ENCODE measurements at places on chromosomes 4 and X.

DNA sequence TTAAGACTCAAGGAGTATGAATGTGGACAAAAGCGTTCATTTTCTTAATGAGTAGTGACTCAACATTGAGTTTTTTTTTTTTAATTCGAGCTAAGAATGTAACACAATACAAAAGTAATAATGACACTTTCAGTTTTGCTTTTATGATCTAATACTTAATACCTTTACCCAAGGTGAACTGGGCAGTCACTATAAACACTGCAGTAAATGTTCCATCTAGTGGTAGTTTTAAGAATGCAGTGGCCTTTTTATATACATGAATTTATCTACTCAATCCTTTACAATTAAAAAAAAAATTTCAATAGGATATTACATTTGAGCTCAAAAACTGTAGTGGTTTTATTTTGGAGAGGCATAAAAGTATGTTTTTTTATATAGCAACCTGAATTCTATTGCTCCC lies 33.9 kb downstream of the PDK3 start:
- DNase-seq: no peak

DNA sequence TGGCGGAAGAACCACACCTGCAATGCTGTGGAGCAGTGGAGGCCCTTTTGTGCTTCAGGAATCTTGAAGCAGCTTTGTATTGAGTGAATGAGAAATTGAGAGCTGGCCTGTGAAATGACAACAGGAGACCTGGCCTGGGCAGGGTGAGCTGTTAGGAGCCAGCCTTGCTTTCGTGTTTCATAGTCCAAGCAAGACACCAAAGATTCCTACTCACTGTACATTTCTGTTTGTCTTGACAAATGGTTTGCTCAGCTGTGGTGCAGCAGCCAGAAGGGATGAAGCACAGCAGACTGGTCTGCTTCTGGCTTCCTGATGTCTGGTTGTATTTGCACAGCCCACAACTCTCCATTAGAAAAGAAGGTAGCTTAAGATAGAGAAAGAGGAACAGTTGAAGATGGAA lies 96.5 kb downstream of the GATB start:
- DNase-seq: no peak

DNA sequence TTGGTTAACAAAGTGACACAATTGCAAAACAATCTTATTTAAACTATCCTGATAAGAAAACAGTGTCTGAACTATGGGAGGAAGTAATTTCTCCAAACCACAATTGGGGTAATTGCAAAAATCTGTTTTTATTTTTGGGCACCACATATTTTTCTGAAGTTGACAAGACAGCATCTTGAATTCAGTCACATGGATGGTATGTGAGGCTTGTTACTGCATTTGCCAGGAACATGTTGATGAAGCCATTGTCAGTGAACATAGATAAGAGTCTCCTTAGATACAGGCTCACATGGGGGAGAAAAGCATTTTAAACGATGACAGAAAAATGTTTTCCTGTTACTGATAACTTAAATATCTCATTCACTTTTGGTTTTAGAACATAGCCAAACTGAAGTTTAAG lies 5.5 kb upstream of the USP53 start:
- DNase-seq: no peak

GRCh38 chr4:80610199-80610598 lies 274.7 kb downstream of the CFAP299 start:
- DNase-seq: no peak

GRCh38 chr4:79632114-79632513 lies 224.1 kb upstream of the GK2 start:
- DNase-seq: no peak

- no peak for DNase-seq
Measured at GRCh38 chr4:39908284-39908683, 69.4 kb downstream of the PDS5A start.

DNA sequence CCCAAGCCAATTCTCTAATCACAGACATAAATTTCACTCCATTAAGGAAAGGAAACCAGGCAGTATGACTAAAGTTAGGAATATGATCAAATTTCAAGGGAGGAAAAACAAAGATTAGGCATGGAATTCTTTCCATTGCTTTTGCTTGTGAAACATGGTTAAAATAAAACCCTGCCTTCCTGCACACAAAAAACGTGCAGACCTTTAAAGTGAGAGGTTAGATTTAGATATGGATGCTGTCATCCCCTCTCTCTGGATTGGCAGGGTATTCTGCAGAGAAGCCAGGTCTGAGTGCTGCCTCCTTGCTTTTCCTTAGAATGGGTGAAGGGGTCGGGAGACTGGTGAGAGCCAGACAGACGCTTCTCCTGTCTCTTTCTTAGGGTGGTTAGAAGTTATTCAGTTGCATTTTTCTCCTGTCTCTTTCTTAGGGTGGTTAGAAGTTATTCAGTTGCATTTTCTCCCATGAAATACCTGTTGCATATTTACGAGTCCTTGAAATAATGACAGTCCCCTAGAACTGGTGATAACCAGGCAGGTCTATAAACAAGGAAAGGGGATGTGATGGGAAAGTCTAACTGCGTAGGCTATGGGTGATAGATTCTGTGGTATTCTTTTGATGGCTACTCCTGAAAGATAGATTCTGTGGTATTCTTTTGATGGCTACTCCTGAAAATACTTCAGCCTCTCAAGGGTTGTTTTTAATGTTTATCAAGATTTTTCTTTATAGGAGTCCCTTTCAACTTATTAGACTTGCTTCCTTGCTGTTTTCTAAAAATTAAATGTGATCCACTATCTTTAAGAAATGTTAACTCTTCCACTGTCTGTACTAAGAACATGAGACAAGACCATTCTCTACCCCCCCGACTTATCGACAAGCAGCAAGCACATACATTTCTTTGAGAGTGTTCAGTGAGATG lies 163.6 kb downstream of the SPRY1 start:
- no peak for DNase-seq

- DNase-seq: no peak
Measured at GRCh38 chr4:7587433-7588405, 153.0 kb upstream of the PSAPL1 start.

DNA sequence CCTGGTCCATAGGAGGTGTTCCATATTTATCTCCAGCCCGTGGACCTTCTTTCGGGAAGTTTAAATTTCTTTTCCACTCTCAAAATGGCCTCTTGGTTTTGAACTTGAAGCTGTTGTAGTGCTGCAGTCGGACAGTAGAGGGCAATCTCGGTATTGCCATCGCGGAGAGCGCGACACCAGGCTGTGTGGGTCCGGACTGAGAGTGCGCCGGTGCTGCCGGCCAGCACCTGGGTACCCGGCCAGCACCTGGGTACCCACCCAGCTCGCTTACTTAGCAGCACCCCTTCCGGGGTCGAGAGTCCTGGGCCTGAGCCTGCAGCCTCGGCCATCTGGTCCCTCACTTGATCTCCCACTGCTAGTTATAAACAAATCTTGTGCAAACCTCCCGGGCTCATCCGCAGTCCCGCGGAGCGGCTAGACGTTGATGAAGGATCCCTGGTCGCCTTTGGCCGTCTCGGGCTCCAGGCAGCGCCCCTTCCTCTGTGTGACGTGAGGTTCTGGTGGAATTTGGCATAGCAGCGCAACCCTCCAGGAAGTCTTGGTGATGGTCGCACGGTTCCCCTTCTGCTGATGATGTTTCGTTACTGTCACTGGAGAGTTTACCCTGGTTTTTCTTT lies 18.0 kb downstream of the FAM9A start:
- DNase-seq: peak; percentile 15

GRCh38 chrX:114584375-114584943 lies 573 bp downstream of the HTR2C start:
- no peak for DNase-seq

DNA sequence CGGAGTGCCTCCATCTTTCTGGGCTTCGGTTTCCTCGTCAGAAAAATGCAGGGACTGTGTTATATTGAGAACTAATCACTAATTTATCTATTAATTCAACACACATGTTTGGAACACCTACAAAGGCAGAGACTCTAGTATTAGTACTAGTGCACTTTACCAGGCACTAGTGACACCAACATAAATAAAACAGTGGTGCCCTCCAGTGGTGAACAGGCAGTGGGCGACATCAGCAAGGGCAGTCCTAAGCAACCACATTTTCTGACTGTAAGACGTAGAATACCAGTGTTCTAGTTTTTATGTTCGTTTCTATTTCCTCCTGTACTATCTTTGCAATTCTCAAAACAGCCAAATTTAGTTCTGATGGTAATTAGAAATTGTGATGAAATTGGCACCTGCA lies 69.1 kb upstream of the UCP1 start:
- DNase-seq: no peak

DNA sequence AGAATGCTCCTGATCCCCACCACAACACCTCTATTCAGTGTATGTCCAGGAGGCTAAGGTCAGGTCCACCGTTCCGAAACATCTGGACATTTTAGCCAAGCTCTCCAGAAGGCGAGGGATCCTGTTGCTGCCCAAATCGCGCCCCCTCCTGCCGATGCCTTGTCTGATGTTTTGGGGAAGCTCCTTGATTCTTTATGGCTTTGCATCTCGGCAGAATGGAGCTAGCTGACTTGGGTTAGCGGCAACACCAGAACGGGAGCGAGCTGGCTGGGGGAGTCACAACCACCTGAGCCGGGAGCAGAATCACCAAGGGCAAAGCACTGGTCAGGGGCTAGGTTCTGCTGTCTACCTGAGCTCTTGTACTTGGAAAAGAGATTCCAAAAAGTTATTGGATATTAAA lies 6.6 kb upstream of the POU3F4 start:
- no peak for DNase-seq

- no peak for DNase-seq
Measured at GRCh38 chrX:4935401-4935800, 1222.0 kb upstream of the PRKX start.

DNA sequence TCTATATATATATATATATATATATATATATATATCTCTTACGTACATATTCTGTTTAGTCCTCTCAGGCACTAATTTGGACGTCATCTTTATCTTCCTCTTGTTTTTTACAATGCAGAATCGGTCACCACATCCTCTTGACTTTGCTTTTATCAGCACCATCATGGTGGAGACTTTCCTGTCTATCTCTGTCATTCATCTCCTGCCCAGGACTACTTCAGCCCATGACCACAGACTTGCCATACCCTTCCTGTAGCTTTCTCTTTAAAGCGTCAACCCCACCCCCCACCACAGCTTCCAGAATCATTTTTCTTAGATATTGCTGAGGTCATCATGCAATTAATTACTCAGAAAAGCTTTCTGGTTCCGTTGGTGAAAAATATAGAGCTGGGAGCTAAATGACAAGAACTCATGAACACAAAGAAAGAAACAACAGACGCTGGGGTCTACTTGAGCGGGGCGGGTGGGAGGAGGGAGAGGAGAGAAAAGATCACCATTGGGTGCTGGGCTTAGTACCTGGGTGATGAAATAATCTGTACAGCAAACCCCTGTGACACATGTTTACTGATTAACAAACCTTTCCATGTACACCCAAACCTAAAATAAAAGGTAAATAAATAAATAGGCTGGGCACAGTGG lies 30.5 kb upstream of the PRKX start:
- DNase-seq: no peak

- DNase-seq: no peak
Measured at GRCh38 chr4:35525192-35525978, 718.9 kb downstream of the ARAP2 start.

DNA sequence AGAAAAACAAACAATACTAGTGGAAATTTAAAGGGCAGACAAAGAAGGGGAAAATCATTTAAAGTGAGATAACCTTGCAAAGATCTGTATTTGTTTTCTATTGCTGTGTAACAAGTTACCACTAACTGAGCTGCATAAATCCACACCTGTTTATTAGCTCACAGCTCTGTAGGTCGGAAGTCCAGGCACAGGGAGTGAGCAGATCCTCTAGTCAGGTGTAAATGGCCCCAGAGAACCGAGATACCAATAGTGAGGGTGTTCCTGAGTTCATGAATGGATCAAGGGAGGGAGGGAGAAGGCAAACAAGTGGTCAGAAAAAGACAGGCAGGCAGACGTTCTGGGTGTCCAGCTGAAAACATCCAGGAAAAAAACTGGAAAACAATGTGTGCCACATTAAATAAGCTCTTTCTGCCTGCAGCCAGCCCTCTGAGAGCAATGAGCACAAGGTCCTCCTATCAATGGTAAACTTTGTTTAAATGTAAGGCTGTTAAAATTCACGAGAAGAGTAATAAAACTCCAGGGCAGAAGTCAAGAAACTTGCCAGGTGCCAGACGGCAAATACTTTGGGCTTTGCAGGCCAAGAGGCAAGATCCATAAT lies 25.0 kb downstream of the ADGRA3 start:
- DNase-seq: no peak

- DNase-seq: no peak
Measured at GRCh38 chrX:129423191-129423590, 100.1 kb downstream of the SMARCA1 start.

GRCh38 chr4:1195891-1196401 lies 23.6 kb upstream of the SPON2 start:
- DNase-seq: no peak

GRCh38 chr4:124132161-124132560 lies 580.4 kb downstream of the ANKRD50 start:
- DNase-seq: no peak

DNA sequence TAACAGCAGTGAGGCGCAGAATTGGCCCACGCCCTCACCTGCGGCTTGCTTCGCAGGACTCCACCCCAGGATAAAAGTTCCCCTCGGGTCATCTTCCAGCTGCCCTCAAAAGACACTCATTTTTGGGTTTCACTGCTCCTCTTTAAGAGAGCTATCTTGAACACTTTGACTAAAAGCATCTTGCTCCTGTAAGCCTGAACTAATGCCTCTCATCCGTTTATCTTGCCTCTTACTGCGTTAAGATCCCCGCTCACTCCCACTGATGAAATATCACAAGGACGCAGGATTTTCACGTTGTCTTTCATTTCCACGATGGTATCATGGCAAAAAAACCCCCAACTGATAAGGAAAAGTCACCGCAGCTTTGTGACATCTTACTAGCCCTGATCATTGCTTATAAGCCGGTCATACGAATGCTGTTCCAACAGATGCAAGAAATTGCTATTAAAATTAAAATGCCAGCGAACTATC lies 591 bp upstream of the ACSL4 start:
- DNase-seq: no peak

DNA sequence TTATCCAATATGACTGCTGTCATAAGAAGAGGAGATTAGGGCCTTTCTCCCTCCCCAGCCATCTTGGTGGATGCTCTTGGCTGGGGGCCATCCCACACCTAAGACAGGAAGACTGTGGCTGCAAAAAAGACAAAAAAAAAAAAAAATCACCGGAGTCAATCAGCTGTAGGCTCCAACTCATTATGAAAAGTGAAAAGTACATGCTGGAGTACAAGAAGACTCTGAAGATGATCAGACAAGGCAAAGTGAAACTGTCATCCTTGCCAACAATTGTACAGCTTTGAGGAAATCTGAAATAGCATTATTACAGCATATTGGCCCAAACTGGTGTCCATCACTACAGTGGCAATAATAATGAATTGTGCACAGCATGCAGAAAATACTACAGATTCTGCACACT lies 5.2 kb downstream of the EGFL6 start:
- DNase-seq: no peak

GRCh38 chrX:97860226-97860625 lies 976.5 kb downstream of the RPA4 start:
- DNase-seq: no peak

- no peak for DNase-seq
Measured at GRCh38 chrX:107706309-107706708, 69.3 kb downstream of the TSC22D3 start.

All from stimulated activated CD4-positive, alpha-beta T cell treated with anti-CD3 and anti-CD28 coated beads, Interleukin-12 subunit alpha, Interleukin-12 subunit beta, amount 100 ng/mL, for 24 hours (primary cell).